ENCODE measurements at places on chromosomes 6 and 20.

DNA sequence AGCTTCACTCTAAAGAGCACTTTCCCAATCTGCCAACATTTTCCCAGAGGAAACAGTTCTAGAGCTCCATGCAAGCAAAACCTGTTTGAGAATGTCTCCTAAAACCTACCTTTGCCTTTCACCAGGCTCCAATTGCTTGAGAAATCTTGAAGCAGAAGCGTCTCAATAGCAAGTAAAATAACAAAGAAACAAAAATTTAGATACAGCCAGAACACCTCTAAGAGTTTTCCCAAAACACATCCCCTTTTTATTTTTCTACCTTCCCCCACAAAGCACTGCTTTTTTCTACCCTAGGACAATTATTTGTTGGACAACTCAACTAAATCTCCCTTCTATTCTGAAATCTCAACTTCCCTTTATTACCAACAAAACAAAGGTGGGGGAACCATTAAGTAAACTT is 3.6 kb downstream of the VGLL2 start:
- no peak overlapping the region for H3K27ac ChIP-seq
- no peaks in the 10 kb centered on the region for H3K36me3 ChIP-seq
- no peaks in the 10 kb centered on the region for H3K4me1 ChIP-seq
- H3K4me3 ChIP-seq, result no peak overlapping the region
- H3K27me3 ChIP-seq, result peaks cover 75% of the 10 kb centered on the region

DNA sequence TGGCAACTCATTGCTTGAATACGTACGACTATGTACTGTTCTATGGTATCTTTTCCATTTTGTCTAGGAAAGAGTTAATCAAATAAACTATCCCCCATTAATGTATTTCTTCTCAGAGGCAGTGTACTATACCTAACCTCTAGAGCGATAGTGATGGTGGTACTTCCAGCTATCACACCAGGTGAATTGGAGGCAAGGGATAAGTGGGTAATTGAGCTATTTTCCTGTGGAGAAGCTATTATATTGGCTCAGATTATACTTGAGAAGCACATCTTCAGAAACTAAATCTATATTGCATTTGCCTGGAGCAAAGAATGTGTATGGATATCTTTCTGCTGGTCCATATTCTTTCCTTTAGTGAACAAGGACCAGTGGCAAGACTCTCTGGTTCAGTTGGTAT is 430.7 kb upstream of the KHDRBS2 start:
- no peak overlapping the region for H3K4me3 ChIP-seq
- no peaks in the 10 kb centered on the region for H3K4me1 ChIP-seq
- H3K36me3 ChIP-seq, result no peaks in the 10 kb centered on the region
- H3K27ac ChIP-seq, result no peak overlapping the region

- H3K36me3 ChIP-seq, result no peaks in the 10 kb centered on the region
- DNase-seq, result peak; percentile 30
- no peak overlapping the region for H3K27ac ChIP-seq
- no peaks in the 10 kb centered on the region for H3K27me3 ChIP-seq
- no peaks in the 10 kb centered on the region for H3K4me1 ChIP-seq
Observed at GRCh38 chr6:13526727-13527670, 39.6 kb upstream of the GFOD1 start.

GRCh38 chr6:52691718-52692117 is 20.8 kb downstream of the TMEM14A start:
- H3K36me3 ChIP-seq, result peaks cover 3% of the 10 kb centered on the region
- no peaks in the 10 kb centered on the region for H3K4me1 ChIP-seq
- no peak for DNase-seq
- H3K4me3 ChIP-seq, result no peak overlapping the region
- no peaks in the 10 kb centered on the region for H3K27me3 ChIP-seq

- H3K4me3 ChIP-seq, result no peak overlapping the region
- H3K27me3 ChIP-seq, result no peaks in the 10 kb centered on the region
- DNase-seq, result no peak
- peaks cover 64% of the 10 kb centered on the region for H3K36me3 ChIP-seq
Observed at GRCh38 chr20:46388937-46389336, 17.5 kb downstream of the ELMO2 start.

DNA sequence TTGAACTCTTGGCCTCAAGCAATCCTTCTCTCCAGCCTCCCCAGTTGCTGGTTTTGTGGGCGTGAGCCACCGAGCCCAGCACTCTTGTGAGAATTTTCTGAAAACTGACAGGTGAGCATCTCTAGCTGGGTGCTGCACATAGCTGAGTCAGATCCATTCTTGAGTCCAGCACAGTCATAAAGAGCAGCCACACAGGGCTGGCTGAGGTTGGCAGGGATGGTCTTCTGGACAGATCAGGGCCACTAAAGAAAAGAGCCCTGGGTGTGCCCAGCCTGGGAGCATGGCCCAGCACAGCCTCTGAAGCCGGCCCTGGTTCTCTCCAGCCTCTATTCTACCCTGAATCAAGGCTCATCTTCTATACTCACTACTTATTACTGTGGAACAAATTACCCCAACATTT is 11.5 kb downstream of the DLGAP4 start:
- no peak overlapping the region for H3K4me3 ChIP-seq
- no peaks in the 10 kb centered on the region for H3K4me1 ChIP-seq
- H3K36me3 ChIP-seq, result no peaks in the 10 kb centered on the region
- H3K27me3 ChIP-seq, result no peaks in the 10 kb centered on the region
- peak; percentile 5 for DNase-seq

DNA sequence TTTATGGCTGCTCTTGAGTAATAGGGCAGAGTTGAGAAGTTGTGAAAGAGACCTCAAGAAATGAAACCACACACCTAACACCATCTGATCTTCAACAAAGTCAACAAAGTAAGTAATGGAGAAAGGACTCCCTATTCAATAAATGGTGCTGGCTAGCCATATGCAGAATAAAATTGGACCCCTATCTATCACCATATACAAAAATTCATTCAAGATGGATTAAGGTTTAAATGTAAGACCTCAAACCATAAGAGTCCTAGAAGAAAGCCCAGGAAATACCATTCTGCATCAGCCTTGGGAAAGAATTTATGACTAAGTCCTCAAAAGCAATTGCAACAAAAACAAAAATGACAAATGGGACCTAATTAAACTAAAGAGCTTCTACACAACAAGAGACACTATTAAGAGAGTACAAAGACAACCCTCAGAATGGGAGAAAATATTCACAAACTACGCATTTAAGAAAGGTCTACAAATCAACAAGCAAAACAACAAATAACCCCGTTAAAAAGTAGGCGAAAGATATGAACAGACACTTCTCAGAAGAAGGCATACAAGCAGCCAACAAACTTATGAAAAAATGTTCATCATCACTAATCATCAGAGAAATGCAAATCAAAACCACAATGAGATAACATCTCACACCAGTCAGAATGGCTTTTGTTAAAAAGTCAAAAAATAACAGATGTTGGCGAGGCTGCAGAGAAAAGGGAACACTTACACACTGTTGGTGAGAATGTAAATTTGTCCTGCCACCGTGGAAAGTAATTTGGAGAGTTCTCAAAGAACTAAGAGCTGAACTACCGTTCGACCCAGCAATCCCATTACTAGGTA is 4.0 kb downstream of the MAP3K5 start:
- H3K4me1 ChIP-seq, result no peaks in the 10 kb centered on the region
- no peak overlapping the region for H3K27ac ChIP-seq
- no peaks in the 10 kb centered on the region for H3K36me3 ChIP-seq
- no peak for DNase-seq
- H3K27me3 ChIP-seq, result peaks cover 9% of the 10 kb centered on the region
- H3K4me3 ChIP-seq, result no peak overlapping the region

- no peaks in the 10 kb centered on the region for H3K36me3 ChIP-seq
- no peak overlapping the region for H3K4me3 ChIP-seq
- DNase-seq, result no peak
- H3K27me3 ChIP-seq, result no peaks in the 10 kb centered on the region
Observed at GRCh38 chr6:11331111-11331510, 98.6 kb upstream of the NEDD9 start.

DNA sequence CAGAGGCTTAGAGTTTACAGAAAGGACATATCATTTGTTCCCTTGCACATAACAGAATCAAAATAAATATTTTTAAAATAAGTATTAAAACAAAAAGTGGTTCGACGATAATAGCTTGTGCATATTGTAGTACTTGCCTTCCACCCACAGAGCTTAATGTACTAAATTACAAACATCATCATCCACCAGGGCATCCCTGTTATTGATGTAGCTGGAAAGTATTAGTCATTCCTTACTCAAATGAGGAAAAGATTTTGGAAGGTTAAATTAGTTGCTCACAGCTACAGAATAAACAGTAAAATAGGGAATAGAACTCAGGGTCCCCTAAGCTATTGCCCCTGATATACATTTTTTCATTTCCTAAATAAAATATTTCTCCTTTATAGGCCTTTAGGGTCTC is 150.3 kb downstream of the PTPRK start:
- no peak overlapping the region for H3K27ac ChIP-seq
- H3K27me3 ChIP-seq, result no peaks in the 10 kb centered on the region
- H3K4me3 ChIP-seq, result no peak overlapping the region
- H3K36me3 ChIP-seq, result peaks cover 8% of the 10 kb centered on the region

GRCh38 chr6:140202964-140203515 is 828.6 kb upstream of the CITED2 start:
- H3K4me1 ChIP-seq, result no peaks in the 10 kb centered on the region
- H3K27me3 ChIP-seq, result no peaks in the 10 kb centered on the region
- DNase-seq, result no peak

DNA sequence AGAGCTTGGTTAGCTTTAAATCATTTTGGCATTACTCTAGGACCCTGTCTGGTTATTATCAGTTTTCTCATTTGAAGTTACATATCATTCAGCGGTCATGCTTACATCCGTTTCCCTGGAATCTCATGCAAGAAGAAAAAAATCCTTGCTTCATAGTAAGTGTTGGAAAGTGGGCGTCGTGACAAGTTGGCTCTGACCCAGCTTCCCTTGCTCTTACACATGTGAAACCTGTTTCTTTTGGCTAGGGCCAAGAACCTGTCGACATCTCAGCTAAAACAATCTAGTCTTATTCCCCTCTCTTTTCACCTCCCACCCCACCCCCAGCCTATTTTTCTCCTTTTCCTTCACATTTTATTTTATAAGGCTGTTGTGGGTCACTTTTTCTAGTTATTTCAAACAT is 45.5 kb downstream of the ANKS1A start:
- DNase-seq, result no peak
- no peaks in the 10 kb centered on the region for H3K4me1 ChIP-seq
- no peak overlapping the region for H3K4me3 ChIP-seq
- no peaks in the 10 kb centered on the region for H3K27me3 ChIP-seq

DNA sequence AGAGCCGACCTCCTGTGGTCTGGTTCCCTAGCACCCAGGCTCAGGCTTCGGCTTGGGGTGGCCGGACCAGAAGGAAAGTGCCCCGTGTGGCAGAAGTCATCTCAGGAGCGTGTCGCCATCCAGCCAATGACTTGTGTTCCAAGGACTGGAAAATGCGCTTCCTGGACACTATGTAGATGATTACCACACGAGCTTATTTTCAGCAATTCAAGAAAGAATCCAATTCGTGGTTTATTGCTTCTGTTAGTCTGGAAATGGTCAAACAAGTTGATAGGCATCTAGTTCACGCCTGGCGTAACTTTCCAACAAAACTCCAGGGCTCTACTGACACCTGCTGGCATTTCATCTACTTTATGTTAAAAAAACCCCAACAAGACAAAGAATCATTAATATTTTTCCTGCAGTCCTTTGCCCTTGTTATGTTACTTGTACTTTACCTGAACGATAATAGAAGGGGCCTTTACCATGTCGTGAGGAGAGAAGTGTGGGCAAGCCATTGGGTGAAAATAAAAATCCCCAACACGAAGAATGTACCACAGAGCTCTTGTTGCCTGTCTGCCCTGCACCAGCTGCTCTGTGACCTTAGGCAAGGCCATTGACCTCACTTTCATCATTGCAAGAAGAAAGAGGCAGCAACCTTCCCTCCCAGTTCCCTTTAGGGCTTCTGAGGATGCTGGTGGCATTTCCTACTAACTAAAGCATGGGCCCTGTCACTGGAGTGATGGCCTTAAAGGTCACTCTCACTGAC is 154.7 kb upstream of the LAMP5 start:
- no peak overlapping the region for H3K4me3 ChIP-seq
- peak; percentile 52 for DNase-seq
- H3K36me3 ChIP-seq, result no peaks in the 10 kb centered on the region
- H3K27ac ChIP-seq, result no peak overlapping the region
- H3K4me1 ChIP-seq, result no peaks in the 10 kb centered on the region
- H3K27me3 ChIP-seq, result no peaks in the 10 kb centered on the region

DNA sequence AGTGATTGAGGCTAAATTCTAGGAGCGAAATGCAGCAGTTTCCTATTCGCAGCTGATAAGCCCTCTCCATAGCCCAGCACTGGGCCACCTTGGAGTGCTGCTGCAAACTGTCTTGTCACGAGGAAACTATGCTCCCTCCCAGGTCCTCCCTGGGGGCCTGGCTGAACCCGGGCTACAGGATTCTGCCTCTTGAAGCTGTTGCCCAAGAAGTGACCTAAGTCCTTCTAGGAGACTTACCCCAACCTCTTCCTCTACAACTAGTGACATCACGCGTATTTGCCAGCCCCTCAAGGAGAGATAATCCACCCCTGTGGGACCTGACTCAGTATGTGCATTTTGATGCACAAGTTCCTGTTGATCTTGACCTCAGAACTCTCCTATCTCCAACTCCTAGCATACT is 26.5 kb upstream of the ZFAND3 start:
- H3K27me3 ChIP-seq, result 0 out of 2 replicates have a peak, but pooled peaks cover 2% of the 10 kb centered on the region
- no peaks in the 10 kb centered on the region for H3K36me3 ChIP-seq
- H3K4me1 ChIP-seq, result no peaks in the 10 kb centered on the region
- H3K4me3 ChIP-seq, result no peak overlapping the region

DNA sequence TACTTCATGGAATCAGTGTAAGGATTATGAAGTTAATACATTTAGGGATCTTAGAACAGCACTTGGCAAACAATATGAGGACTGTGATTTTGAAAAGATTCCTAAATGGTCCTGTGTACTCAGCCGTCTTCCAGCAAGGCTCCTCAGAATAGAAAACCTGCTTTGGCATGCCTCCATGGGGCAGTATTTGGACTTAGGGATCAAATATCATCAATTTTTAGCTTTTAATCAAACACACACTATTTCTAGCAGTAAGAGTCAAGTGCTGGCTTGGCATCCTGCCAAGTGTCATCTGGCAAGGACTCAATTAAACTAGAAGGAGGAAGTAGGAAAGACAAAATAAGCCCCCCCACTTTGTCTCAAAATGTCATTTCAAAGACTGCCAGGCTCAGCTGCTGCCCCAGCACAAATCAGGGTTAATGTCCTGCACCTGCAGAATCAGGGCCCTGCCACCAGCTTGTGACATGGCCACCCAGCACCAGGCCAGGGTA is 40.8 kb downstream of the IYD start:
- no peaks in the 10 kb centered on the region for H3K27me3 ChIP-seq
- DNase-seq, result no peak
- no peak overlapping the region for H3K27ac ChIP-seq
- H3K36me3 ChIP-seq, result no peaks in the 10 kb centered on the region
- no peak overlapping the region for H3K4me3 ChIP-seq

DNA sequence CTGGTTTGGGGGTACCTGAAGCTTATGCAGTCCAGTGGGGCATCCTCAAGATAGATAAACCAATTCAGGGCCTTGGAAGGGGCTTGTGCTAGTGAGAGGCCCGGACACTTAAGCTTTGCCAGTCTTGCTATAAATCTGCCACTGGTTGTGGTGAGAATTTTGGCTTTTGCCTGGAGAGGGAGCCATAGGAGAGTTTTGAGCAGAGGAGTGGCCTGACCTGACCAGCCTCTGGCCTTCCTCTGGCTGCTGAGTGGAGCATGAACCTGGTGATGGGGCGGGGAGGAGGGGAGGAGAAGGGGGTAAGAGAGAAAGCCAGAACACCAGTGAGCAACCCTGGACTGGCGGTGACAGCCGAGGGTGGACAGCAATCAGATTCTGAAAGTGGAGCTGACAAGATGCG is 7.1 kb downstream of the TMEM74B start:
- peaks cover 1% of the 10 kb centered on the region for H3K36me3 ChIP-seq
- H3K4me1 ChIP-seq, result 0 out of 2 replicates have a peak, but pooled peaks cover 3% of the 10 kb centered on the region
- H3K27me3 ChIP-seq, result no peaks in the 10 kb centered on the region
- no peak overlapping the region for H3K4me3 ChIP-seq

- peaks cover 6% of the 10 kb centered on the region for H3K4me1 ChIP-seq
- no peaks in the 10 kb centered on the region for H3K27me3 ChIP-seq
- no peak overlapping the region for H3K4me3 ChIP-seq
- H3K27ac ChIP-seq, result no peak overlapping the region
Observed at GRCh38 chr6:35602133-35602946, 86.4 kb downstream of the FKBP5 start.

Data from H9 (cell line).